ENCODE measurements at places on chromosomes 13 and 19.

DNA sequence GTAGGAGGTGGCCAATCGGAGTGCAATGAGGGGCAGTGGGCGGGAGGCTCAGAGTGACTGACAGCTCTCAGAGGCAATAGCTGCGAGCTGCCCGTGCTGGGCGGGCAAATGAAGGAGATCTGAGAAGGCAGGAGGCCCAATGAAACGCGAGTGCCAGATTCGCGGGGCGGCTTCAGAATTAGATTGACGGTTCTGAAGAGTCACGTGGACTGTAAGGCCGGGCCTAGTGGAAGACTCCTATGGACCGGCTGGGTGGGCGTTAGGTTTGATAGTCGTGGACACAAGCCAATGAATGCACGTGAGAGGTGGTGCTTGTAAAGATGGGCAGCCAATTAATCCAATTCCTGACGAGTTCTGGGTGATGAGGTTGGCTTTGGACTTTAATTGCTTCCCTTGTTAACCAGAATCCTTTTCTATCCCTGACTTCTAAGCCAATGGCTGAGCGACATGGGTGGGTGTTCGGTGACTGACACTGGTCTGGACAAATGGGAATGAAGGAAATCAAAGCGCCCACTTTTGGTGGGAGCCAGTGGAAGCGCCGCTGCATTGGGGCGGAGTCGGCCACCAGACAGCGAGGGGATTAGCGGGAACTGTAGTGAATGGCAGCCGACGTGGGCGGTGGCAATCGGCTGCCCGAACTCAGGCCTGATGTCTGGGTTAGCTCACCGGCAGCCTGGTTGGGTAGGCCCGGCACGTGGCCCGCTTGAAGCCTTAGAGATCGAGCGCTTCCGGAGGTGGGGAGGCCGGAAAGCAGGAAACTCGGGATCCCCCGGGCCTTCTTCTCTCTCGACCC lies 524 bp upstream of the KHSRP start:
- peak; percentile 100 for DNase-seq

- peak; percentile 78 for DNase-seq
These were observed 10.5 kb downstream of the PVR start for GRCh38 chr19:44653977-44654774.

GRCh38 chr13:43159026-43159461 lies 135.7 kb downstream of the DNAJC15 start:
- no peak for DNase-seq

- no peak for DNase-seq
These were observed 56.9 kb downstream of the LACC1 start for GRCh38 chr13:43936647-43937046.

- no peak for DNase-seq
These were observed 21.2 kb upstream of the GTF3A start for GRCh38 chr13:27403203-27403678.

- no peak for DNase-seq
These were observed 28.5 kb upstream of the PSPC1 start for GRCh38 chr13:19810996-19811881.

GRCh38 chr13:46515803-46516202 lies 37.2 kb upstream of the LRCH1 start:
- no peak for DNase-seq

DNA sequence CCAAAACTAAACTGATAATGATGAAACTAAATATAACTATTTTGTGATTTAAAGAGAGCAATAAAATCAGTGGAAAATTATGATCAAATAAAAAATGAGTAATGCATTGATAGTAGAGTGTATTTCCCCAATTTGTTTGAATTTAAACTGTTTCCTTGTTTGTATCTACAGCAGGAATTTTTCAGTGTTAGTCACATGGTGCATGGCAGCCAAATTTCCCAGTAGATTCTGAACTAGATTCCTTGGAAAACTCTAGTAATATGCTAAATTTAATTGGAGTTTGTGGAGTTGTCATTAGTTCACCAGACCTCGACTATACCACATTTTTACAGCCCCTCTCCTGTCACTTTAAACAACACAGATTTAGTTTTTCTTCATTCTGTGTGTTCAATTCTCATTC lies 156.2 kb downstream of the PCCA start:
- no peak for DNase-seq

- no peak for DNase-seq
These were observed 389.5 kb upstream of the ZNF507 start for GRCh38 chr19:31955884-31956283.

DNA sequence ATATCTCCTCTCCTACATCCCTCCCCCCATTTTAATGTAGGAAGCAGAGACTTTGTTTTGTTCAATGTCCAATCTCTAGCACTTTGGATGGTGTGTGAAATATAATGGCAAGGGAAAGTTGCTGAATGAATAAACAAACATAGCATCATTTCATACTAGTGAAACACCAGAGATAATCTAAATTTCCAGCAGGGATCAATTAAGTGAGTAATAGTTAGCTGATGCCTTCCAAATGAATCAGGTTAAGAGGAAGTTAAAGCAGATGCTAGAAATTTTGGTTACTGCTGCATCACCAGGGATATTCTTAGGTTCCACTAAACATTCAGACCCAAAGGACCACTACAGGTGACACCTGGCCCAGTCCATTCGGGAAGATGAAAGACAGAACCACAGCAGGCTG lies 8.1 kb downstream of the MRPS31 start:
- DNase-seq: no peak

DNA sequence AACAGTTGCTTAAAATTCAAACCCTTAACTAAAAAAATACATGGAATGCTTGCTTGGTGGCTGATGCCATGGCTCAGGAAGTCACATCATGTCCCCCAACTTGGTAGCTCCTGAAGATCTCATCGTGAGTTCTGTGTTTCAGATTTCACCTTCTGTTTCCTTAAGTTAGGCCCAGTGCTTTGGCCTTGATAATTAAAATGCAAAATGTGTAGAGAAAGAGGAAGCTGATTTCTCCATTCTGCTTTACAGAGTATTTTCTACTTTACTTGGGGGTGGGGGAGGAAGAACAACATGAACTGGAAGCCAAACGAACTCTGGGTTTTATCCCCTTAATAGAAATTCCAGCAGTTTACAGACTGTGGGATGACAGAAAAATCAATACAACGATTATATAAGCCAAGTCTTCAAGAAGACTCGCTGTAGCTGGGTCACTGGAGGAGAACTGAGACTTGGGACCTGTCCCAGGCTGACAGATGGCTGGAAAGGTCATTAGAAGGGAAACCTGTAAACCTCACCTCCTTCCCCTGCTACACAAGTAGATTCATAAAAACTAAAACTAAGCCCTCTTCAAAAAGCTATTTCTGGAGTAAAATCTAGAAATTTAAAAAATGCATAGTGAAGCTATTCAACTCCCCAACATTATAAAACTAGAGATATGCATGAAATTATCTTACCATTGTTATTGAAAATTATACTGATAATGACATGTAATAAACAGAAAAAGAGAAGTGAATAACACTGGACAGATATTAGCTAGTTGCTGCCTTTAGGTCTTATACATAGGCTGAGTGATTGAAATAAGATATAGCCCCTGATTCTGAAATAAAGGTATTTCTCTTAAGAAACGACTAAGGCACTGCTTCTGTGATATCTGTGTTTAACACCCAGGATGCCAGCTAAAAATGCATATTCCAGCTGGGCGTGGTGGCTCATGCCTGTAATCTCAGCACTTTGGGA lies 22.1 kb upstream of the GGACT start:
- peak; percentile 10 for DNase-seq

DNA sequence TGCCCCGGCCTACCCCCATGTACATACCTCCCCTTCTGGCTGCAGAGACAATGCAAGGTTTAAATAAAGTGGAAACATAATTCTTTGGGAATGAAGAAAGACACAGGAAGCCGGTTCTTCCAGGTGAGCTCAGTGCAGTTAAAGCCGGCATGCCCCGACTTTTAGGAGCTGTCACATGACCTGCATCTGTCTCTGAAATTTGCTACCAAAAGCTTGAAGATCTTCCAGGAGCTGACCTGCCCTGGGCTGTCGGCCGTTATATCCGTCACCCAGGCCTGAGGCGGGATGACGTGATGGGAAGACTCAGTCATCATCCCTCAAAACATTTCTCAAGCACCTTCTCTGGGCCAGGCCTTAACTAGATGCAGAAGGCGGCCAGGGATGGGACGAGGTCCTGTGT lies 10.3 kb downstream of the RAB8A start:
- no peak for DNase-seq

GRCh38 chr13:36360903-36361302 lies 14.7 kb upstream of the SPART start:
- DNase-seq: no peak

- DNase-seq: no peak
These were observed 6.5 kb downstream of the SOX1 start for GRCh38 chr13:112073245-112074138.

- no peak for DNase-seq
These were observed 1.6 kb downstream of the FUT6 start for GRCh38 chr19:5837761-5838352.

DNA sequence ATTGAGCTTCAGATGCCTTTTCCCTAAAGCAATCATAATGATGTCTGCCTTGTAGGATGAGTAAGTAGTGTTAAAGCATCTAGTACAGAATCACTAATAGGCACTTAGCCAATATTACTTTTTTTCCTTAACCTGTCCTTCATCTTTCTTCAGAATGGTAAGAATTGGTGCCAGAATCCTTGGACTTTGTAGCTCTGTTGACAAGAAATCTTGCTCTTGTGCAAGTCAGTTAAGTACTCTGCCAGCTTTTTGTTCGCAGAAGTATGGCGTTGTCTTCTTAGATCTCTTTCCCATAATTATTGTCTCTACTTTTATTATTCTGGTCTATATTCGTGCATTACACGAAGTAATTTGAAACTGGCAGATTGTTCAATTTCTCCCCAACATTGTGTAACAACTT lies 554.5 kb downstream of the PCDH9 start:
- DNase-seq: no peak

DNA sequence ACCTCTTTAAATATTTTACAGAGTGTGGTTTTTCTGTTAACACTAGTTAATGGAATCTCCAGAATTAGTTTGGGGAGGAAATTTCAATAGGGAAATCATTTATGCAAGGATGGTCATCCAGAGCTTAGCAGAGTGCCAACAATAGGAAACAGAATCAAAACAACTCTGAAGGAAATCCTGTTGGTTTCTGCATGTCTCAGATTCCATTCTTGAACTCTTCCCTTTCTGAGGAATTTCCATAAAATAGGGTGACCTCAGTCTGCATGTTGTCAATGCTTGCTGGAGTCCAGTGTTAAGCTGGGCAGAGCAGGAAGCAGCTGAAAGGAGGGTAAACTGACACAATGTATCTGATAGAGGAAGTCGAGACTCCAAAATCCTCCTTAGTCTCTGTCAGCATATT lies 16.9 kb downstream of the CBY2 start:
- no peak for DNase-seq

- no peak for DNase-seq
These were observed 22.2 kb downstream of the FAM187B start for GRCh38 chr19:35206379-35206778.

DNA sequence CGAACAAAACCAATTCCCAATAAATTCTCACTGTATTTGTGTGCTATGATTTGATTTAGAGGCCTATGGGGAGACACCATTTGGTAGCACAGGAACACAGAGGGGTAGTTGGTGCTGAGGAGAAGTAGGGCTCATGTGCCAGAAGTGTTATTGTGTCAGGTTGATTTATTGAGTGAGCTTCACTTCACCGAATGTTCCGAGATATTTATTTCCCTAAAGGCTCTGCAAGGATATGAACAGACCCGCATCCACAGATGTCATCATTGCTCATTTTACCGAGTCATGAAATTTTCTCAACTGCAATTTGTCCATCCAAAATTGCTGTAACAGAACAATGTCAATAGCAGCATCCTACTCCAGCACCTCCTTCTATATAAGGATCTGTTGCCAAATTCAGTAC lies 69.5 kb downstream of the DACH1 start:
- peak; percentile 14 for DNase-seq

GRCh38 chr19:40807147-40808020 lies 8.4 kb downstream of the EGLN2 start:
- DNase-seq: no peak

DNA sequence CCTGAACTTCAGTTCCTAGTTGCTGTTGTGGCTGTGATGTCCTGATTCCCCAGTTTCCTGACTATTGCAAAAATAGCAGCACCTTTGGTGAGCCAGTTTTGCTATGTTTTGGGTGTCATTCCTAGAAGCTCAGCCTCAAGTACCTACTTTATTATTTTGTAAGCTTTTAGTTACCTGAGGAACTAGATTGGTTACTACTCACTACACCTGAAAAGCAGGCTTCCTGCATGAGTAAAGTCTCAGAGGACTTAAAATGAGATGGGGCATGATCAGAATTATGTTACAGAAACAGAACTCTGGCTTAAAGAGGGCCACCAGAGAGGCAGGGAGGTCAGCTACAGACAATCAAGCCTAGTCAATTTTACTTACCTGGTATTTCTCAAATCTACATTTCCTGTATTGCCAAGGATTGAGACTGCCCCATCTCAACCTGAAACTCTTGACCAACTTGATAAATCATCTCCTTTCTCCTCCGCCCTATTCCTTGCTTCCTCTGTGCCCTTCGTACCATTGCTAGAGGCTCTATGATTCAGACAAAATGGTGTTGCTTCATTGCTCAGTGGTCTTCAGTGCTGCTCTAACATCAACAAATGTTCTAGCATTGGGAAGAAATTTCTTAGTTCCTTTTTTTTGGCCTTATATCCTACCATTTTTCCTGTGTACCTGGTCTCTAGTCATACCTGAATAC lies 58.9 kb downstream of the RAP2A start:
- DNase-seq: no peak

GRCh38 chr13:100063333-100063732 lies 25.6 kb upstream of the PCCA start:
- DNase-seq: no peak

GRCh38 chr19:34225659-34226015 lies 28.7 kb upstream of the GARRE1 start:
- DNase-seq: no peak

GRCh38 chr13:93235258-93236015 lies 8.8 kb downstream of the GPC6 start:
- no peak for DNase-seq

- DNase-seq: no peak
These were observed 361.8 kb upstream of the ZNF507 start for GRCh38 chr19:31983647-31984046.

GRCh38 chr19:588741-589692 lies 664 bp upstream of the HCN2 start:
- no peak for DNase-seq

GRCh38 chr19:53583181-53583580 lies 45.2 kb downstream of the ZNF331 start:
- DNase-seq: no peak

DNA sequence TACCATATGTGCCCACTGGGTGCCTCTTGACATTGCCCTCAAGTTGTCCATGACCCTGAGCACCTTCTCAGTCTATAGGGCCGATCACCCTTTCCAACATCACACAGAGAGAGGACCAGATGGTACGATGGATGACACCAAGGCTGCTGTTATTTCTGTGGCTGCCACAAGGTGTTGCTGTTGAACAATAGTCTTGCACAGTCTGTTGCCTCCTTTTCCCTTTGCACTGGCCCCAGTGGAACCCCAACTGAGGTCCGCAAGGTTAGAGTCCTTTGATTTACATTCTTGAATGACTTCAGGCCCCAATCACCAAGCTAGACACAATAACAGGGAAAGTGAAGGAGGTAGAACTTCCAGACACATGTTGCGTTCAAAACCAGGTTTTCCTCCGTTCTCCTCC lies 52.0 kb downstream of the TINCR start:
- no peak for DNase-seq

Data from CD14-positive monocyte (primary cell).